Naive thymus-derived CD4-positive, alpha-beta T cell (primary cell): ENCODE measurements at places on chromosomes 5 and 9. TPM values are rescaled to one million over a fixed set of nuclear protein-coding genes. Genes with fewer than 3 reads are reported as not detected.

DNA sequence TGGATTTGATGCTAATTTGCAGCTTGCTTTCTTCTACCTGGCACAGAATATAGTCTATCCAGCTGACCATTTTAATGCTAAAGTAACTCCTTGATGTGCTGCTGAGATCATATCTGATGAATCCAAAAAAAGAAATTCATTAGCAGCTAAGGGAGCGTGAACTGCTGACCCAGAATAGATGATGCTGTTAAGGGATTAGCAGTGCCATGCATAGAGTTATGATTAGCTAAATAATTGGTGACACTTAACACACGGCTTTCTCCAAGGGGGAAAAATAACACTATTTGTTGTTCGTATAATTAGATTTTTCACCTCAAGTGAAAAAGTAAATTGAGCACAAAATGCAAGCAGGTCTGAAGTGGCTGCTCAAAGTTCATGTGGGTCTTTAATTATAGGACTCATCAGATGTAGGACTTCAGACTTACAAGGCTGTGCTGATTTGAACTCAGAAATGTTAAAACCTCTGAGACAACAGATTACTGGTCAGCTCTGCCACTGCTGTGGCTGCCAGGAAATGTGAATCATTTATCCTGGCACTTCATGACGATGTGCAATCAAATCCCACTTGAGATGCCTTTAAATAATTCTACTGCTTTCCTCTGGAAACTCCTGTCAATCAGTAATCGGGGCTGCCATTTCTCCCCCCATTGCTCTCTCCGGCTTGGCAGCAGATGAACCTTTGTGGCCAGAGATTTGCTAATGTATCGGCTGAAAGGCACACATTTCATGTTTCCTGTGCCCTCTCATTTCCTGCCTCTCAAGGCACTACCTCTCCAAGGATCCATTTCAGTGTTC, 291.6 kb upstream of the C9orf72 start:
- no peak for DNase-seq

LPAR1 gene
- 0.13 TPM for total RNA-seq

DNA sequence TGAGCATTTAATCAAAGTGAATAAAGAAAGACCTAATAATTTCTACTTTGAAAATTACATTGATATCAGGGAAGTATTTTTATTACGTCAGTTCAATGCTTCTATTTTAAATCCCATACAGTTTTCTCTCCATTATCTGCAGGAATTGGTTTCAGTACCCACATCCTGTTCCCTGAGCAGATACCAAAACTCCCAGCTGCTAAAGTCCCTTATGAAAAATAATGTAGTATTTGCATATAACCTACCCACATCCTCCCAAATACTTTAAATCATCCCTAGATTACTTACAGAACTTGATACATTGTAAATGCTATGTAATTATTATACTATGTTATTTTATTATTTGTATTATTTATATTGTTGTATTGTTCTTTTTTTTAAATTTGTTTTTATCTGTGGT, 125.4 kb upstream of the MINAR2 start:
- no peak for DNase-seq

- no peak for DNase-seq
Measured at GRCh38 chr5:133524666-133525065, 87.7 kb downstream of the FSTL4 start.

GRCh38 chr9:110124439-110124838, 83.5 kb downstream of the C9orf152 start:
- DNase-seq, result no peak

KCNN2 gene
- not detected for total RNA-seq

FOXB2 gene
- not detected in 2 replicates for total RNA-seq

DNA sequence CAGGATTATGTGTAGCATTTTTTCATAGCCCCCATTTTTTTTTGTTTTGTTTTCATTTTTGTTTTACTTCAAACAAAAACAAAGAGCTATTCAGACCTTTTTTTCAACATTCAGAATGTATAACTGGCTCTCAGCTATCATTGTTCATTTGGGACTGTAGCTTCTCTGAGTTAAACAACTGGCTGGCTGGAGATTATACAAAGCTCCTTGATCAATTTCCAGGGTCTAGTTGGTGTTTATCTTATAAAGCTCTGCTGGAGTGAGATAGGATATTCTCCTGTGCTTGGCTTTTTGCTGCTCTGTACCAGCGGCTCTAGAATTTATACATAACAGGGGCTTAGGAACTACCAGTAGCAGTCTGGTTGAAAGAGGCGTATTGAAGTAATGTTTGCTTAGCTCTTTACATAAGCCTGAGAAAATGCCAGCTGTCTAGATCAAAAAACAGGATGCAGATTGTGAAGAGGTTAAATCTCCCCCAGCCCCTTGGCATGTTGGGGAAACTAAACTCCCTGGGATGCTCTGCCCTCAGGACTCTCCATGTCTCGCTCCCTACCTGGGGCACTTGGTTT, 15.2 kb downstream of the GARNL3 start:
- no peak for DNase-seq

PCDHGC4 gene
- not detected for total RNA-seq

INSYN2B gene
- total RNA-seq, result not detected in 2 replicates

DNA sequence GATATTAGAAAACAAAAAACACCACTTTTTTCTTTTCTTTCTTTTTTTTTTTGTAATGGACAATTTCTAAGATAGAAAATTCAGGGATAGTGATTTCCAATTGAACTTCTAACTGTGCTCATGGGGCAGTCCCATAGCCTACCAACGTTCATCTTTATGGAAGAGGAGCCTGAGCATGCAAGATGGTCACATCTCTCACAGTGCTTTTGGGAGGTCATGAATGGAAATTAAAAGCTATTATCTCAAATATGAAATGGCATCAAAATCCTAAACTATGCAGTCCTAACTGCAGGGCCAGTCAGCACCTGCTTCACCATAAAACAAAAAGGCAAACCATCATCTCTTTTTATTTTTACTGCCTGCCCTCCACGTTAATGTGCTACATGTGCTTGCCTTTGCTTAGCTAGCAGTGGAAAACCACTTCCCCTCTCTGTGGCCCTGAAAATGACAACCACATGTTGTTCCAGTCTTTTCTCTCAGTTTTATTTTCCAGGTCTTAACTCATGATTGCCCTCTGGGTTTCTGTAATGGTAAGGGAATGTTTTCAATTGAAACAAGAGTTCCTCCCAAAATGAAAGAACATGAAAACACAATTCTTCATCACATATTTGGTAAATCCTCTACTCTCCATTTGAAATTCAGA, 16.7 kb downstream of the IFNB1 start:
- DNase-seq, result no peak

LCN9 gene
- total RNA-seq, result not detected

DNA sequence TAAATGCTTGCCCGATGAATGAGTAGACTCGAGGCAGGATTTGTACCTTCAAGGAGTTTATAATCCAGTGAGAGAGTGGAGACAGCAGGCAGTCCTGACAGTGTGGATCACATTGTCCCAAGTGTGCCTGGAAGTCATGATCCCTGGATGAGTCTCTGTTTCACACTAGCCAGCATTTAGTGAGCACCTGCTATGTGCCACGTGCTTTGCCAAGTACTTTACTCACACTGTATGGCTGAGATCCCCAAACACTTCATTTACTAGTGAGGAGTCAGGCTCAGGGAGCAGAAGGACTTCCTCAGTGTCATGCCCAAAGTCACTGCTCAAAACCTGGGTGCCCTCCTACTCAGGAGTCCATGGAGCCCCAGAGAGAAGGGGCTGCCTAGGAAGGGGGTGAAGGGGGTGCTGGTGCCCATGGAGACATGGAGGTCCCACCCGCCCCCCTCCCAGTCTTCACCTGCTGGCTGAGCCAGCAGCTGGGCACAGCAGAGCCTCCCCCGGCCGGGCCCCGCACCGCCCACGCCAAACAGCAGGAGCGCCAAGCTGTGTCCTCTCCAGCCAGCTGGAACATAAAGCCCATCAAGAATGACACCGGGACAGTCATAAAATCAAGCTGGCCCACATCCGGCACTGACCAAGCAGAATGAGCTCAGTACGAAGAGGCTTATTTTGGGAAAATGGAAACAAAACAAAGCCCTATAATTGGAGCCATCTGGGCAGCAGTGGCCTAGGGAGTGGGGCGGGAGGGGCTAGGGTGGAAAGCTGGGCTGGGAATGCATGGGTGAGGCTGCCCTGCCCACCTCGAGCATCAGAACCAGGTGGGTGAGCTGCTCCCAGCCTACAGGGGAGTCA, 10.6 kb downstream of the LAMC3 start:
- DNase-seq, result no peak

DNA sequence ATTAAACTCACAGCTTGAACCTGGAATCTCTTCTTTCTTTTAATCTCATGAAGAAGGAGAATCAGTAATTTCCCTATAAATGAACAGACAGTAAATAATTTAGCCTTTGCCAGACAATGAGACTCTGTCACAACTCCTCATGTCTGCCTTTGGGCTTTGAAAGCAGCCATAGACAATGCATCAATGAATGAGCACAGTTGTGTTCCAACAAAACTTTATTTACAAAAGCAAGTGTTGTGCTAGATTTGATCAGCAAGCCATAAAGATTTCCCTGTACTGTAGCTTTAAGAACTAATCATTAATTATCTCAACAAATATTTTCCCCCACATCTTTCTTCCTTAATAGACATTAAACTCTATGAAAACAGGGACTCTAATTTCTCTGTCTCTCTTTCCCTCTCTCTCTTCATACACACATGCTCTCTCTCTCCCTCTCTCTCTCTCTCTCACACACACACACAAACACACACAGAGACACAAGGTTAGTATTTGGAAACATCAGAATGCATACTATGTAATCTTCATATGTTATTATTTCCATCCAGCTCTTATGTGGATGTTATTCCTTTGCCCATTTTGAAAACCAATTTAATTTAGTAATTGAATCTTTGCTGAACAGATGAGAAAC, 1209.8 kb upstream of the CDH6 start:
- no peak for DNase-seq

DNA sequence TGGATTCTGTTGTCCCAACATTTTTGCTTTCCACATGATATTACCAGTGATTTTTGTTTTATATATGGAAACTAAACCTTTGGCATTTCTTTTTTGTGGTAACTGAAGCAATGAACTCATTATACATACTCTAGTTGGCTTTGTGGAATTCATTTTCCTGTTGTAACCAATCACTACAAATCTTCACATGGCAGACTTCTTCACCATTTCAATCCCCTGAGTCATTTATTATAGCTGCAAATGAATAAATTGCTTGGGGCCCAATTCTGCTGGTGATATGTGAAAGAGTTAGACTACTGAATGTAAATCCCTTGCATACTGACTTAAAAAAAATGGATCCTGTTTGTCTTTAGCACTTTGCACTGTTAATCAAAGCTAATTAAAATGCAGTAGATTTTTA, 1709.6 kb upstream of the WWC1 start:
- no peak for DNase-seq

PANK3 gene
- 31.2 TPM for total RNA-seq

- no peak for DNase-seq
Measured at GRCh38 chr9:33167972-33168461, 881 bp upstream of the B4GALT1 start.

GRCh38 chr5:133155326-133155969, 103.6 kb downstream of the HSPA4 start:
- no peak for DNase-seq

IL5 gene
- total RNA-seq, result not detected

HSD17B3 gene
- not detected for total RNA-seq
